ENCODE measurements at places on chromosomes 7 and 10. TPM values are rescaled to one million over a fixed set of nuclear protein-coding genes. Genes with fewer than 3 reads are reported as not detected.

Gene LRIT1
- total RNA-seq = not detected

Gene GPR146
- 0.79 TPM for total RNA-seq

Gene RNF32
- 3.0 TPM for total RNA-seq

Gene RBM28
- 33.4 TPM for total RNA-seq

Gene LIPK
- not detected for total RNA-seq

- peak; percentile 91 for DNase-seq
These were observed at the start of gene GTF2IRD1 for GRCh38 chr7:74453322-74454011. TSS of gene GTF2IRD1 (plus strand) at chr7:74453906. CDS start at chr7:74508081, 54,175 bp downstream.

- no peak for DNase-seq
These were observed 203.5 kb downstream of the RNLS start for GRCh38 chr10:88379575-88379974.

- DNase-seq = peak; percentile 67
These were observed at the start of gene GSTO1 for GRCh38 chr10:104254493-104255310. TSS of gene GSTO1 (plus strand) at chr10:104254892. CDS start at chr10:104254929, 37 bp downstream.

DNA sequence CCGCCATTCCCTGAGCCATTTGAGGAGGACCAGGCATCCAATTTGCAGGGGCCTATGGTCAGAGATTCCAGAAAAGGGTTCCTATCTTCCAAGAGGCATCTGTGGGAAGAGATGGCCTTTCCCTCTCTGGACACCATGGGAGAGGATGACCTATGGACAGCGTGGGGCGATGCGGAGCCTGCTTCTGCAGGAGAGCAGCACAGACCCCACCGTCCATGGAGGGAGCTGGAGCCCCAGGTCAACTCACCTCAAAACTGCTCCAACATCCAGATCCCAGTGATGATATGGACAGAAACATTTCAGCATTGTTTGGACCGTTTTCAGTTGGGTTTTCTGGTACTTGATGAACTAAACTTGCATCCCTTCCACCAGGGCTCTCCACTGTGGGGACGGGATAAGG is 34.0 kb upstream of the FOXK1 start:
- no peak for DNase-seq

DNA sequence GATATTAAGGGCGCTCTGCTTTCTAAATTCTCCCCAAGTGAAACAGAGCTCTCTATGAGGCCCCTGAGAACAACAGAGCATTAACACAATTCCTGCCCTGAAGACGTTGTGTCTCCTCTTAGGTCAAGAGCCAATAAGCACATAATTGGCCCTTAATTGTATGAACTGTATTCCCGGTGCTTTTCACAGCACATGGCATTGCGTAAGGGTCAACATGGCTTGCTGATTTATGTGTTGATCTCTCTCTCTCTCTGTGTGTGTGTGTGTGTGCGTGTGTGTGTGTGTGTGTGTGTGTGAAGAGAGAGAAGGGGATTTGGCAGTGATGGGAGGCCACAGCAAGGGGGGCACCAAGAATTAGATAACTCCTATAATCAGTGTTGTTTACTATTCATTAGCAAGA is 40.5 kb downstream of the LYZL1 start:
- no peak for DNase-seq

- no peak for DNase-seq
These were observed 188.6 kb downstream of the ELFN1 start for GRCh38 chr7:1858435-1859265.

GRCh38 chr7:51430480-51431086 is 114.0 kb upstream of the COBL start:
- DNase-seq = peak; percentile 79

DNA sequence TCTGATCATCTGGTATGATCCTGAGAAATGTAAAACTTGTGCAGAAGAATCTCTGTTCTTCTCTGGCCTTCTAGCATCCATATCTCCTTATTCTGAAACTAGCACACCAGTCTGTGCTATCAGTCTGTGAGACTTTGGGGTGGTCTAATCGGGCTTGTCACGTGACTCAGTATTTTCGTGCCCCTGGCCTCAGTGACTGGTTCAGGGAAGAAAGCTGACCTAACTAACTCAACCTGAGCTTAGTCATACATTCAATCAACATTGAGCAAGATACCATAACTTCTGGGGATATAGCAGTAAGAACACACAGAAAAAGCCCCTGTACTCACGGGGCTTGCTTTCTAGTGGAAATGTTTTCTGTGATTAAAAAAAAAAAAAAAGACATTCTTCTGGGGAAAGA is 109.3 kb downstream of the DKK1 start:
- DNase-seq = no peak

- DNase-seq = no peak
These were observed 7.8 kb downstream of the ADAM12 start for GRCh38 chr10:126380352-126381076.

- no peak for DNase-seq
These were observed 42.8 kb downstream of the MGMT start for GRCh38 chr10:129509835-129510234.

- no peak for DNase-seq
These were observed 83.6 kb downstream of the NRCAM start for GRCh38 chr7:108372618-108373017.

GRCh38 chr10:67114945-67115344 is 189.1 kb downstream of the LRRTM3 start:
- DNase-seq = no peak

- no peak for DNase-seq
These were observed 47.1 kb downstream of the SFMBT2 start for GRCh38 chr10:7363700-7364099.

Measured in neural progenitor cell (in vitro differentiated cells).